ENCODE measurements at places on chromosomes 5 and 9.

DNA sequence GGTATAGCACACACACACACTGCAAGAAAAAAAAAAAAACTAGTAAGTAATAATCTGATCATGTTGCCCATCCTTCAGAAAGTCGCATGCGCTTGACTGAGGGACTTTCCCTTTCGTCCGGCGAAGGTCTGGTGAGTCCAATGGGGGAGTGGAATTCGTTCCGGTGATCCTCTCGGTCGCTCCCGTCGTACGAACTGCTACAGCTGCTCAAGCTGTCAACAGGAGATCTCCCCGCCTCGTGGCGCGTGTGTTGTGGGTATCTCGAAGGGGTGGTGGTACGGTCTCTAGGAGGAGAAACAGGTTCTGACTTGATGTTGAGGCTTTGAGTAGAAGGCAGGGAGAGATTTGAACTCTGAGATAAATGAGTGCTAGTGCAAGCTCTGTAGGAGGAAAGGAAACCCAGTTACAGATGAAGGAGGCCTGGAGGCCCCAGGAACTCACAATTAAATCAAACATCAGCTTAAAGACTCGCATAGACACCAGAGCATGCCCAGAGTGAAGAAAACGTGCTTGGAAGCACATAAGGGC, 160.4 kb downstream of the MEF2C start:
- DNase-seq: no peak

- DNase-seq: no peak
These were observed 45.3 kb downstream of the STK10 start for GRCh38 chr5:172142709-172143215.

DNA sequence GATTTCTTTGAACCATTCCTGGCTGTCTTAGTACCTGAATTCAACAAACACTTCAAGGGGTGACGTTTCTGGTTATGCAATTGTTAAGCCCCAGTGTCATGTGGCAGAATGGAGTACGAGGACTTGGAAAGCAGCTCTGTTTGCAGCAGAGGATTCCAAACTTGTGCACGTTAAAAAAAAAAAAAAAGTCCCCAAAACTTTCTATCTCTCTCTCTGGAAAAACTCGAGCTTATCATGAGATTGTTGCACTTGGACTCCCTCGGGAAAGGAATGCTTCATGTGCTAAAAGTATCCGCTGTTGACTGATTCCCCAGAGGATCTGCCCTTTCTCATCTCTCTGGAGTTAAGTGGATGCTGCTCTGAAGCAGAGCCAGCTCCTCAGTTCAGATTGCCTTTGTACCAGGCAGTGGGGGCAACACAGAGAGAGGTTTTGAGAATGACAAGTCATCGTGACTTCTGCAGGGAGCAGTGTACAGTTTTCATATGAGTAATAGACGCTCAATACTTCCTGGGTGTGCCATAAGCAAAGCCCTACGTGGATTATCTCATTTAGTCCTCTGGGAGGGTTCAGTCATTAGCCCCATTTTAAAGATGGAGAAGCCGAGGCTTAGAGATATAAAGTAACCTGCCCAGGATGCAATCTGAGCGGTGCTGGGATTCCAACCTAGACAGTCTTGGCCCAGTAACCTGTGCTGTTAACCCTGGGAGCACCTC, 28.1 kb downstream of the TMOD1 start:
- no peak for DNase-seq

DNA sequence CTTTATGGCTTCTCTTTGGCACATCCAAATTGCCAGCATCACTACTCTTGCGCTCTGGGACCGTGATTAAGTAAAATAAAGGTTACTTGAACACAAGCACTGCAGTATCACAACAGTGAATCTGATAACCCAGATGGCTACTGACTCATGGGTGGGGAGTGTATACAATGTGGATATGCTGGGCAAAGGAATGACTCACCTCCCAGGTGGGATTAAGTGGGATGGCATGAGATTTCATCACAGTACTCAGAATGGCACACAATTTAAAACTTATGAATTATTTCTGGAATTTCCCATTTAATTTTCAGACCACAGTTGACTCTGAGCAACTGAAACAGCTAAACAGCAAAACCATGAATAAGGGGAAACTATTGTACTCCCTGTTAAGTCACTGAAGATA, 4.3 kb downstream of the GFM2 start:
- DNase-seq: no peak

- peak; percentile 4 for DNase-seq
These were observed 120.7 kb upstream of the PAPPA start for GRCh38 chr9:116032683-116033440.

DNA sequence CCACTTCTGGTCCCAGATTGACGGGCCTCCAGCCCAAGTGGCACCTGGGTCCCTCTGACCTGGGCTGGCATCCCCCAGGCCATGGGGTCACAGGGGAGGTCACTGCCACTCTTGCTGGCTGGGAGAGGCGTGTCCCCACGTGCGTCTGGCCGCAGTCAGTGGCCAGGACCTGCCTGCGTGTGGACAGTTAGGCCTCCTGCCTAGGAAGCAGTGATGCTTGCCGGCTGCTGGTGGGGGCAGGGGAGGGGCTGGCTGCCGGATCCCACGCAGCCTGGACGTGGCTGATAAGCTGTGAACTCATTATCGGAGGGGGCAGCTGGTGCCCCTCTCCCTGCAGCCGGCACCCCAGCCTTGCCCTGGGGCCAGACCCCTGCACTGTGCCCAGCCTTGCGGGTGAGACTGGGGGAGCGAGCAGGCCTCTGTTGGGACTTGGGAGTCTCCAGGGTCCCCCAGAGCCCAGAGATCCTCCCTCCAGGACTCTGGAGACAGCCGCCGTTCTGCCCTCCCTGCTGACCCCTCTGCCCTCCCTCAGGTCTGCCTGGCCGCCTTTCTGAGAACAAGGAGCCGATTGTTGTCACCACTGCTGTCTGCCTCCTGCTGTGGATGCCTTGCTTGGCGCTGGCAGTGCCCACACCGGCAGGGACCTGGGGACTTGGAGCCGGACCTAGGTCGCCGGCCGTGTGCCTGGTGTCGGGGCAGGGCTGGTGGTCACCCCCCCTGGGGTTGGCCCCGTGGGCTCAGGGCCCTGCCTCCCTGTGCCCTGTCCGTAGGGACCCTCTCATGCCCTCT, 12.3 kb downstream of the RXRA start:
- no peak for DNase-seq

DNA sequence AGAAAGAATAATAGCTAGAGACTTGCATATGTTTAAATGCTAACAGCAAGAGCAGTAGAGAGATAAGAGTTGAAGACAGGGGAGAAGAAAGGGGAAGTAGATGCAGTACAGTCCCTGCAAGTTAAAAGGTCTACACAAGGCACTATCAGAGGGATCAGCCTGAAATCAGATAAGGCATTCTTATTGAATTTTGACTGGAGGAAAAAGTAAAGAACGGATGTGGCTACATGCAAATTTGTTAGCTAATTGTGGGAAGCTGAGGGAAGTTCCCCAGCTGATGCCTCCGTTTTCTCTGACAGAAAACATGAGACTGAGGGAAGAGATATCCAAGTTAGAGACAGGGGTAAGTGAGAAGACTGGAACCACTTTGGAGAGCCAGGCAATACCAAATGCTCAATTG, 12.9 kb upstream of the RHOBTB3 start:
- no peak for DNase-seq

DNA sequence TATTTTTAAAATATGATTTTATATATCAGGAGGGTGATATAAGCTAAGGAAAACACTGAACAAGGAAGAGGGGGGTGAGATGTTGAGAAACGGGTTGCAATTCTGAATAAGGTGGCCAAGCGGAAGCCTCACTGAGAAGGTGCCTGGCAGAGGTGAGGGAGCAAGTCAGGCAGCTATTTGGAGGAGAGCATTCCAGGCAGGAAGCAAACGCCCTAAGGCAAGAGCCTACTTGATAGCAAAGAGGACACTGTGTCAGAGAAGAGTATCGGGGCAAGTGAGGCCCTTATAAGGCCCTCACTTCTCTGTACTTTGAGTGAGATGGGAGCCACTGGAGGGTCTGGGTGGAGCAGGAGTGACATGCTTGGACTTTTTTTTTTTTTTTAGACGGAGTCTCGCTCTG, 8.0 kb upstream of the CTNNA1 start:
- DNase-seq: no peak

GRCh38 chr9:79598562-79599345, 27.0 kb downstream of the TLE4 start:
- DNase-seq: no peak

DNA sequence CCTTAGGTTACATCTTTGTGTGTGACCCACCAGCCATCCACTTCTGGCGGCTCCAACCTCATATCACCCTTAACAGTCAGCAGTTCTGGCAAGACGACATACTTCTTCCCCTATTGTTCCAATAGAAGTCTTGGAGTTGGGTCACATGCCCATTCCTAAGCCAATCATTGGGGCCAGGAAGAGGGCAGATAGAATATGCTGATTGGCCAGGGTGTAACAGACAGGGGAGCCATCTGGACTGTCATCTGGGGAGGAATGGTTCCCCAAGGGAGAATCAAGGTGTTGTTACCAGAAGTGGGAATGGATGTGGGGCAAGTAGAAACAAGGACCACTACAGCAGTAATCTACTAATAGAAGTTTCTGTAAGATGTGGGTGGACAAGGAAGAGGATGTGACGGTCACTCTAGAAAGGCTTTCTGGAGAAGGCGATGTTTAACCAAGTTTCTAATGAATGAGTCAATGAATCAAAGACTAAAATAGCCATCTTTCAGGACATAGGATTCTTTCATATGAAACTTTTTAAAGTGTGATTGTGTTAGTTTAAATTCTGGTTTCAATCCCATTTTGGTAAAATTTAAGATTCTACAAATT, 200.4 kb downstream of the ARHGAP26 start:
- DNase-seq: no peak

DNA sequence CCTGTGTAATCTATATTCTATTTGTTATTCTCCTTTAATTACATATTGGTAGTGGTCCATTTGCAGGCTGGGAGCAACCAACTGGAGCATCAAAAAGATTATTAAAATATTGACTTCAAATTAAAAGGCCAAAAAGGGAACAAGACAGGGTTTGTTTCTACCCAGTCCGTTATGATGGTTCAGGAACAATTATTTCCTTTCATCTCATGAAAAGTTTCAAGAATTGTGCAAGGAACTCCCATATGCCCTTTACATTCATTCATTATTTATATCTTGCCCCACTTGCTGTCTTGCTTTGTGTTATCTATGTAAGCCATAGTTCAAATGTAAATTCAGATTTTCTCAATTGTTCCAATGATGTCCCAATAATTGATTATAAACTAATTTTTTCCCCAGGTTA, 58.7 kb upstream of the TLE1 start:
- DNase-seq: no peak

DNA sequence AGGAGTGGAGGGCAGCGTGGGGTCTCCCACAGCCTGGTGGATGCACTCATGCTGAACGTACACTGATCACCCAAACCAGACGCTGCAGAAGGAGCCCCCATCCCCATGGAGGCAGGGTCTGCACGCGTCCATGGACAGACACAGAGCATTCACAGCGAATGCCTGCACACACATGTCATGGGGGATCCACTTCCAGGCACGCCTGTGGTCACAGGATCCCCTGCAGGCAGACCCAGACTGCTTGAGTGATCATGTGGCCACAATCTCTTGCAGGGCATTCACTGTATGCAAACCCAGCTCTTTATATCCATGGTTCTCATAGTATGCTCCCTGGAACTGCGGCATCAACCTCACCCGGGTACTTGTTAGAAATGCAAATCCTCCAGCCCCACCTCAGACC, 5.4 kb downstream of the SNCB start:
- no peak for DNase-seq

DNA sequence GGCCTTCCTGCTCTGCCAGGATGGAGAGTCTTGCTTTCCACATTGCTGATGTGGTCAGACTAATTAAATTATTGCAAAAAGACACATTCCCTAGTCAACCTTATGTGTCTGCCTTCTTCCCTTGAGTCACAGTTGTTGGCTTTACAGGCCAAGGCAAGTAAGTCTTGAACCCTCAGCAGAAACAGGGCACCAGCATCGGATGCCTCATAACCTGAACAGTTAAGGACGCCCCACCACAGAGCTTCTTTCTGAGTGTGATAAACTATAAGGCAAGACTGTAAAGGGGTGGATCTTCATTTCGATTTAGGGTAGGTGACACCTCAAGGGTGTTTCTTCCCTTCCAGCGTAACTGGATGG, 670 bp upstream of the KIF2A start:
- no peak for DNase-seq

GRCh38 chr5:158471535-158471924, 612.6 kb upstream of the CLINT1 start:
- no peak for DNase-seq

DNA sequence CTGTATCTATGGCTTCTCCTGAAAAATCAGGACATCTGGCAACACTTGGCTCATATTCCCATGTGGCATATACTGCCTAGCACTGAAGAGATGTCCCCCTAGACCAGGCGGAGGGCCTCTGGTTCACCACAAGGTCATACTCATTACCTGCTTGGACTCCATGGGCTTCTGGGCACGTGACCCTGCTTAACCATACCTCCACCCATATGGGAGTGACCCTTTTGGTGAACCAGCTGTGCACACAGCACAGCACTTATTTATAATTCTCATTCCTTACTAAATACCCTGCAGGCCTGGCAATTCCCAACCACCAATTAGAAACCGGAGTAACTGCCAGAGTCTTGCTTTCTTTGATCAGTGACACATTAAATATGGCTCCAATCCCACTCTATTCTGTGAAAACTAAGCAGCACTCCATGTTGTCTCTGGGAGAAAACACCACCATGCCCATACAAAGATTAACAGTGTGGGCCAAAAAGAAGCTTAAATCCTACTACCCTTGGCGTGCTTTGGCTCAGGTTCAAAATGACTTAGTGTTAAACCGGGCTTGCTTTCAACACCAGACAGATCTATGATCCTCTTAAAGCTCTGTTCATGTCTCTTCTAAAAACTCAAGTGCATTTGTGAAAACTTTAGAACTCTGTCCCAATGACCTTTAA, 57.7 kb downstream of the MTMR12 start:
- DNase-seq: no peak

- no peak for DNase-seq
These were observed 13.3 kb downstream of the SURF6 start for GRCh38 chr9:133322701-133323100.

DNA sequence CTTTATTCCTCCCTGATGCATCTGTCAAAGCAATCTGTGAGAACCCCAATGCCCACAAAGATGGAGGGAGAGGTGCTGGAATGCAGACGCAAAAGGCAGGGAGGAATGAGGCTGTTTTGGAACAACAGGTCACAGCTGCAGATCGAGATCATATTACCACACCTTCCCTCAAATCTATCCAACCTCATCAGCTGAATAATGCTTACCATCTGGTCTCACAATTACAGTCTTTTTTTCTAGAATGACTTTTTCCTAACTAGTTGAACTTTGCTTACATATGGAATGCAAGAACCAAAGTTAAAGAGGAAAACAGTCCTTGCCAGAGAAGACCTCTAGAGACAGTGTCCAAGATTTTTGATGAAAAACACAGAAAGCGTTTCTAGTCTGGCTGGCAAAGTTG, 158.1 kb downstream of the LPAR1 start:
- DNase-seq: no peak

GRCh38 chr5:90297045-90297764, 112.4 kb downstream of the CETN3 start:
- no peak for DNase-seq

DNA sequence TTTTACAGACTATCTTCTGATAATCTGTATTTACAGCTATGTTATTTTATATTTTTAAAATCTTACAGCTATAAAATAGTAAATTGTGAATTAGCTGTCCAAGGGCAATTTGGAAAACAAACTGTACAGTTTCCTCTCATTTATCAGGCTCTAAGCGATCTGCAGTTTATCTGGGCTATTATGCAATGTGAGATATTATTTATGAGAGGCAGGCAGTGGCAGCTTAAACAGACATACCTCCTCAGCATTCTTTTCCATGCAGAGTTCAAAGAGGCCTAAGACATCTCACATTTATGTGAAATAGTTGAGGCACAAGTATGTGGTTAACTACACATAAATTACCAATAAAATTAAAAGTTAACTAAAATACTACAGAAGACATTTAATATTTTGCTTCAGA, 10.2 kb downstream of the NIPSNAP3B start:
- DNase-seq: no peak

Data from right renal pelvis (tissue), 4 donors.